ENCODE measurements at places on chromosomes 5 and 9.

DNA sequence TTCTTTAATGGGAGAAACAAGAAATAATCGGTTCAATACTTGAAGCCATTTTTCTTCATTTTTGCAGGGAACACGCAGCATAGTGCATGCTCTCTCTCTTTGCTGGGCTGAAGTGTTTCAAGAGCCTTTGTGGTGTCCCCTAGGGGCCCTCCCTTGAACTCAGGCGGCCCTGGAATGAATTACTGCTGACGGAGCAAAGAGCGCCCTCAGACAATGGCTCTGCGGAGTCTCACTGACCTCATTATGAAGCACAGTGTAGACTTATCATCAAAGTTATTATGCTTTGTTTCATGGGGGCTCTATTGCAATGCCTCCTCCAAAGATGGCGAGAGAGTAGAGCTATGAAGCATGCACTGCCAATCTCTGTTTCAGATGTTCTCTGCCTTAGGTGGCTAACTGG is 64.8 kb upstream of the ADCY2 start:
- no peak for DNase-seq

- no peak for DNase-seq
These were observed 166.7 kb downstream of the SAXO1 start for GRCh38 chr9:18866121-18866831.

GRCh38 chr9:3980771-3981170 is 319.1 kb downstream of the GLIS3 start:
- no peak for DNase-seq

GRCh38 chr9:2385746-2386145 is 235.8 kb upstream of the VLDLR start:
- no peak for DNase-seq

Measured in activated naive CD4-positive, alpha-beta T cell (primary cell).